ENCODE measurements at places on chromosomes 2 and 18. TPM values are rescaled to one million over a fixed set of nuclear protein-coding genes. Genes with fewer than 3 reads are reported as not detected.

Gene LYPD6B
- not detected for total RNA-seq

Gene CCDC148
- 0.08 TPM for total RNA-seq

Gene RTKN
- total RNA-seq = 4.6 TPM

Gene PIEZO2
- not detected for total RNA-seq

Gene PARD6G
- 0.58 TPM for total RNA-seq

Gene GALNT3
- 5.0 TPM for total RNA-seq

Gene NEUROD1
- total RNA-seq = not detected

Gene DHRS9
- 5.9 TPM for total RNA-seq

Gene TTR
- total RNA-seq = not detected

Gene L3MBTL4
- total RNA-seq = 0.55 TPM

Gene CRYGC
- total RNA-seq = not detected

Gene CCDC141
- 6.1 TPM for total RNA-seq

Gene CYP27A1
- 0.16 TPM for total RNA-seq

Gene GPR45
- not detected for total RNA-seq

Gene CNDP1
- total RNA-seq = not detected

Gene LMAN2L
- 6.3 TPM for total RNA-seq

Gene ASB18
- not detected for total RNA-seq

Gene UCN
- total RNA-seq = 1.6 TPM

Gene FBXO15
- 1.2 TPM for total RNA-seq

Gene CDCA7
- 82.5 TPM for total RNA-seq

Gene NLRC4
- not detected for total RNA-seq

Gene SPDYA
- total RNA-seq = 1.8 TPM

Gene NRP2
- 0.59 TPM for total RNA-seq

Gene C18orf63
- total RNA-seq = not detected

Gene RESP18
- not detected for total RNA-seq

Gene DYSF
- 0.30 TPM for total RNA-seq

Gene POTEJ
- total RNA-seq = not detected

Gene DCDC2C
- total RNA-seq = not detected

Gene DSG2
- total RNA-seq = 0.23 TPM

Gene MAPRE3
- 4.2 TPM for total RNA-seq

Gene CROCC2
- not detected for total RNA-seq

Gene CYP27C1
- total RNA-seq = not detected

Gene XIRP2
- not detected for total RNA-seq

Gene C2orf80
- total RNA-seq = not detected

Gene EHD3
- total RNA-seq = 1.9 TPM

Gene HOXD12
- total RNA-seq = not detected

Gene KIF1A
- total RNA-seq = 6.6 TPM

Gene TRIM43
- total RNA-seq = not detected

Gene TIMM21
- total RNA-seq = 61.0 TPM

Gene PAX8
- total RNA-seq = 1.3 TPM

Gene NPAS2
- total RNA-seq = 20.9 TPM

Gene PDE11A
- not detected for total RNA-seq

Gene REG3G
- not detected for total RNA-seq

Gene BCS1L
- 71.9 TPM for total RNA-seq

Gene ZNF804A
- not detected for total RNA-seq

Gene ST8SIA3
- total RNA-seq = not detected

Gene ADAM23
- total RNA-seq = 0.07 TPM

Gene GPAT2
- 4.7 TPM for total RNA-seq

Gene EFEMP1
- not detected for total RNA-seq

Gene DYNAP
- not detected for total RNA-seq

Gene RMDN2
- 1.5 TPM for total RNA-seq

Gene TLX2
- 0.19 TPM for total RNA-seq

Gene FAM210A
- total RNA-seq = 22.4 TPM

Gene AKAIN1
- total RNA-seq = not detected

Gene SMARCAL1
- total RNA-seq = 29.2 TPM
